ENCODE measurements at places on chromosomes 6 and 20. TPM values are rescaled to one million over a fixed set of nuclear protein-coding genes. Genes with fewer than 3 reads are reported as not detected.
A peak's percentile ranks its signal among the peaks of the same experiment; 100 is the strongest.

Gene COL21A1
- polyA plus RNA-seq: not detected

Gene ECT2L
- not detected for polyA plus RNA-seq

Gene PNLDC1
- not detected for polyA plus RNA-seq

Gene RING1
- 11.3 TPM for polyA plus RNA-seq

Gene C6orf118
- not detected for polyA plus RNA-seq

- peak; percentile 46 for DNase-seq
These were observed 44.9 kb upstream of the BCAS1 start for GRCh38 chr20:54115172-54115854.

DNA sequence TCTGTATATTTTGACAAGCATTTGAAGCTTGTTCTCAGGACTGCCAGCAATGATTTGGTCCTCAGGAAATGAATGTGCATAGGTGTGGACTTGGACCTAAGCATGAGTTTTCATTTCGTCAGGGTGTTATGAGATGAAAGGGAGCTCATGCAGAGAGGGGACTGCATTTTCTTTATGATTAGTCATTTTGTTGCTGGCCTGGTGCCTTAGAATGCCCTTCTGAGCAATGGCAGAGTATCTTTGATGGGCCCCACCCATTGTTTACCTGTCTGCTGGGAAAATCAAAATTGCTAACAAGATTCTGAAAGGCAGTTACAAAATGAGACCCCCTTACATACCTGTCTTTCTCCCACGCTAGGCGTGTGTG is 51.5 kb upstream of the MTHFD1L start:
- peak; percentile 60 for DNase-seq

DNA sequence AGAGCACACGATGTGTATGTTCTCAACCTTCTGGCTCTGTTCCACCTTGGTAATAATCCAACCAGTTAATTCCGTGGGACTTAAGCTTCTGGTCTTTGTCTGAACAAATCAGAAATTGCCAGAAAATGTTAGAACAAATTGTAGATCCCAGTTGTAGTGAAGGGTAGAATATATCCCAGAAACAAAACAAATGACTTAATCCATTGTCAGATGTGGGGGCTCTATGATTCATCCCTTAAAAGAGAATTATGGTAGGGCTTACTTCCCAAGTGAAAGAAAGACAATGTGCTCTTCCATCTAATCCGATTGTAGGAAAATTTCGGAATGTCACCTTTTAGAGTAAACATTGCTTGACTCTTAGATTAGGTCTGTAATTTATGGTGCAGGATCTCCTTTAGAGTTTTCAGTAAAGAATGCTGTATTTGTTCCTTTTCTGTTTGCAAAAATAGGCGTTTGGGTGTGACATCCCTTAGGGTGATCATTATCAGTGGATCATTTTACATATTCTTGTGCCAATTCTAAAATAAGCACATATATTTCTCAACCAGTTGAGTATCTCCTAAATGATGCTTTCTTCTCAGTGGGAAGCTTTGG is 234.5 kb upstream of the ZNF217 start:
- DNase-seq: peak; percentile 92

GRCh38 chr6:156883497-156884252 is 106.5 kb downstream of the ARID1B start:
- peak; percentile 27 for DNase-seq

DNA sequence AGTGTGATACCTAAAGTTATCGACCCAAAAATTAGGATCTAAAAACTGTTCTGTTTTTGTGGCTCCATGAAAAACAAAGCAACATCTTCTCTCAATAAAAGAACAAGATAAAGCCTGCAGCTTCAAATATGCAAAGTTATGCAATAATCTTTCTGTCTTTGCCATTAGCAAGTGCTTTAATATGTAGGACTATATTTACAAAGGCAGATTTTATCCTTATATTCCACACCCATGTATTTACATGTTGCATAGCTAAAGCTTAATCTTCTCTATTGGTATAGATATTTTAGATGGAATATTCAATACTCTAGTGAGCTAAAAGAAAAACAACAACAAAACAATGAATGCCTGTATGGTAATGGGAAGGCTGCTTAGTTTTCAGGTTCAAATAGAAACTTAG is 628.2 kb downstream of the PHF3 start:
- no peak for DNase-seq

GRCh38 chr20:43681991-43682410 is 15.1 kb downstream of the MYBL2 start:
- no peak for DNase-seq

All from GM23248 (cell line).